ENCODE measurements at places on chromosomes 2 and 18.

DNA sequence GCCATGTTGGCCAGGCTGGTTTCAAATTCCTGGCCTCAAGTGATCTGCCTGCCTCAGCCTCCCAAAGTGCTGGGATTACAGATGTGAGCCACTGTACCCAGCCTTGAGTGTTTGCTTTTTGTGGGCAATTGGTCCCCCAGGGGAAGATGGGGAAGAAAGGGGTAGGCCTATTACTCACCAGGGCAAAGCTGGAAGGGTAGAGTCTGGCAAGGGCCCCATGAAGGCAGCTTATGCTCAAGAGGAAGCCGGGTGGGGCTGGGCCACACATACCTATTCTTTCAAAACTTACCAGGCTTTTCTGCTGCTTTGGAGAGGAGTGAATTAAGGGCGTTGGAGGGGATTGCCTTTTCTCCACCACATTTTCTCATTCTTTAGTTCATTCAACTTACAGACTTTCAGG is 24.5 kb upstream of the CD28 start:
- no peak for DNase-seq

DNA sequence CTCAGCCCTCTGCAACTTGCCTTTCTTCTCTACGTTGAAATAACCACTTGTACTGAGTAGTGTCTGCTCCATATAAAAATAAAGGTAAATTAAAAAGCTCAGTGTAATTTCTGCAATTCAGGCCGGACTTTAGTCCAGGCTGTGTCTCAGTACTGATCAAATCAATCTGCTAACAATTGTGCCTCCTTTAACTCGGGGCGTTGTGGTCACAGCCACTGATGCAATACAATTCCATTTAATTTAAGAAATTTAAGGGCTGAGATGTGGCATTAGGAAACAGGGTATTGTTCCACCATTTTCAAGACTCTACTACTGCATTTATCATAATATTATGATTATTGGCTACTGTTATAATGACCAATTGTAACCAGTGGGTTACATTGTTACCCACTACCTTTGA is 60.0 kb upstream of the NPAS2 start:
- no peak for DNase-seq

DNA sequence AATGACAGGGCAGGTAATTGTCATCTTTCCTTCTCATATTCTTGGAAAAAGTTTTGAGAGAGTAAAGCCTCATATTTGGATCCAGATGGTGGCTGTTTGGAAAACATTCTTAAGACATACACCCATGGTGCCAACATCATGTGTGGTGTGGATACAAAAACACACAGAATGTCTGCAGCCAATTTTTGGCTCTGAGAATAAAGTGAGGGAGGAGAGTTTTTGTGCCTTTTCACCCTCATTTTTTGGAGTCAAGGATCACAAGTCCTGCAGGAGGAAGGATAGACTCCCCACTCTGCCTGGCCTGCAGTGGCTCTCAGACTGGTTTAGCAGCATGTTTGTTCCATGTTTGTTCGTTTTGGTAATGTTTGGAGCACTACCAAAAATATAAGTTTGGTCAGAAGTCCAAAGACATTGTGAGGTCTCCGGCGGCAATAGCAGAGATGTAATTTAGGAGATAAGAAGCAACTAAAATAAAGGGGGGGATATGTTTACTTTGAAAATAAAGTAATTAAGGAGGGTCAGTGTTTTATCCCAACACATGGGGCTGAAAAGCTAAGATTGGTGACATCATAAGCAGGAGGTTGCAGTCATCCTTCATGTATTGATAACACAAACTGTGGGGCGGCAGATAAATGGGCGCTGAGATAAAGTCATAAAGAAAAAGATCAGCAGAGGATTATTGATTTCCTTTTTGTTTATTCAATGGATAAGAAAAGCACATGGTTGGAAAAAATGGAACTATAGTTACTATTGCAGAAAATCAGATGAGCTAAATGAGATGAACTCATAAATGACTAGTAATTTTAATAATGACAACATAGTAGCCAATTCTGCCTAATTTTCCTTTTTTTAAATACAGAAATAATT is 655 bp downstream of the NOSTRIN start:
- no peak for DNase-seq

GRCh38 chr18:3074087-3074486 is 61.1 kb upstream of the LPIN2 start:
- no peak for DNase-seq

DNA sequence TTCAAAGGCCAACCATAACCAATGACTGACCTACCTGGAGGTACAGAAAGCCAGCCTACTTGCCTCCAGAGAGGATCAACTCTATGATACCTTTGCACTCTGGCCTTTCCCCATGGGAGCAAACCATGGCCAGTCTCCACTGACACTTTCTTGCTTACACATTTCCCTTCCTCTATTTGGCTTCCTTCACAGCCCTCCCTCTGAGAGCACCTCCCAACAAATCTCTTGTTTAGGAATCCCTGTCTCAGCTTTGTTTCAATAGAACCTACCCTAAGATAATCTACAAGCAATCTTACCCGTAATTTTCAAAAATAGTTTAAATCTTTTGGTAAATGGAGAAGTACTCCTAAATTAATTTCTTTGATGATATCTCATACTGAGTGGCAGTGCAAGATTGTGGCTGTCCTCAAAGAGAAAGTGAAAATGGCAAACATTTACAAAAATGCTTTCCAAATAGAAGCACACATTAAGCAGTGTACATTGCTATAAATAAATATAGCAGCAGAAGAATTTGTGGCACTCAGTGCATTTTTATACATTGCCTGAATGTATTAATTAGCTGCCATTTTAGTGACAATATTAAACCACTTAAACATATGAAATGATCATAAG is 140.6 kb downstream of the CCDC148 start:
- no peak for DNase-seq

- no peak for DNase-seq
Measured at GRCh38 chr2:9668687-9669345, 38.0 kb upstream of the YWHAQ start.

GRCh38 chr2:225766431-225766830 is 366.9 kb downstream of the NYAP2 start:
- DNase-seq = no peak

DNA sequence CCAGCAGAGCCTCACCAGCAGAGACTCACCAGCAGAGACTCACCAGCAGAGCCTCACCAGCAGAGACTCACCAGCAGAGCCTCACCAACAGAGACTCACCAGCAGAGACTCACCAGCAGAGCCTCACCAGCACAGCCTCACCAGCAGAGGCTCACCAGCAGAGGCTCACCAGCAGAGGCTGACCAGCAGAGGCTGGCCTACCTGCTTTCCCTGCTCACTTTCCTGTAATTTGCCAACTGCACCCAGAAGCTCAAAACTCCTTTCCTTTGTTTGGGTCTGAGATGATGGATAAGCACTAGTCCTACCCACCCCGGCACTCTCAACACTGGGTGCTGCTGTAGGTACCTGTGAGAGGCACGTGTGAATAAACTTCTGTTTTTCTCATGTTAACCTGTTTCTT is 36.4 kb upstream of the PXDN start:
- no peak for DNase-seq

DNA sequence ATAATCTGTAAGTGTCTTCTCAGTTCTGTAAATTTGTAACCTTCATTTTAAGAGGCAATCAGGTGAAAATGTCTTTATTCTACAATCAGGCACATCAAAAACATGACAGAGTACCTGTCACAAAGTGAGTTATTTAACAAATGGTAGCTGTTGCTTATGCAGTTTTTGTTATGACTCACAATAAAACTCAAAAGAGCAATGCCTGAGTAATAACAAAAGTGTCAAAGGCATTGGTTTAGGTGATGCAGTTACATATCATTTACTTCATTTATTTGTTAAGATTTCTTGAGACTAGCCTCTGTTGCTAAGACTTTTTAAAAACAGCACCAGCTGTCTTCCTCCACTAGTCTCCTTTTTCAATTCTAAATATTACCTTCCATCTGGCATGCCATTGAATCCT is 177.8 kb downstream of the KIAA1328 start:
- no peak for DNase-seq

- DNase-seq = no peak
Measured at GRCh38 chr2:128379021-128380015, 60.6 kb upstream of the HS6ST1 start.

GRCh38 chr2:53220969-53221368 is 546.6 kb upstream of the CHAC2 start:
- no peak for DNase-seq

DNA sequence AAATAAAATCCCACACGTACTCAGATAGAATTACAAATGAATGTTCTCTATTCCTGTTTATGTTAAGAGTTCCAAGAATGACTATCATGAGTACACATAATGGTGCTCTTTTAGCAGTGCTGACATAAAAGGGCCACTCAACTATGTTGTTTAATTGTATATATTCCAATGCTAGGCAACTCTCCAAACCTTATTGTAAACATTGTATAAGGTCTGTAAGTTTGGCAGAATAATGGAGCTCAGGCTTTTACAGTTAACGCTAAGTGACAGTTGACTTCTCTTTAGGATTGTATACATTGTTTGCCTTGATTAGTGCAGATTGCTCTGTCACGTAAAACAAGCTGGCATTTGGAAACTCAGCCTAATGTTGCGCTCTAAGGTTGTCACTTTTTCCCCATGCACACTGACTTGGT is 20.8 kb downstream of the RBMS1 start:
- no peak for DNase-seq

GRCh38 chr2:205816268-205816667 is 134.0 kb downstream of the NRP2 start:
- DNase-seq = no peak

DNA sequence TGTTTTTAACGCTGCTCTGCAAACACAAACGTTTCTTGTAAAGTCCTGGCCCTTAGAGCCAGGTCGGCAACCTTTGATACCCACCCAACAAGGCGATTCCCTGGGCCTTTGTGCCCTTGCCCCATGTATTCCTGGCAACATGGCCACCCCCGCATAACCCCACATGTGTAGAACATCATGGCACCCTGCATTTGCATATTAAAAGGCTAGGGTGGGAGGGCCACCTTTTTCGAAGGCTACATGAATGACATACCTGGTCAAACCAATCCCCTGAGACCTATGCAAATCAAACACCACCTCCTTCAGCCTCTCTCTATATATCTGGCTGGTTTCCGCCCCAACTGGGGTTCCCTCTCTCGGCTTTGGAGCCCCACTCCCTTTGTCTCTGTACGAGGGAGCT is 105.2 kb downstream of the MYO5B start:
- DNase-seq = no peak
